Activated CD8-positive, alpha-beta memory T cell treated with anti-CD3 and anti-CD28 coated beads for 48 hours (primary cell): ENCODE measurements at places on chromosomes 11 and 22.

DNA sequence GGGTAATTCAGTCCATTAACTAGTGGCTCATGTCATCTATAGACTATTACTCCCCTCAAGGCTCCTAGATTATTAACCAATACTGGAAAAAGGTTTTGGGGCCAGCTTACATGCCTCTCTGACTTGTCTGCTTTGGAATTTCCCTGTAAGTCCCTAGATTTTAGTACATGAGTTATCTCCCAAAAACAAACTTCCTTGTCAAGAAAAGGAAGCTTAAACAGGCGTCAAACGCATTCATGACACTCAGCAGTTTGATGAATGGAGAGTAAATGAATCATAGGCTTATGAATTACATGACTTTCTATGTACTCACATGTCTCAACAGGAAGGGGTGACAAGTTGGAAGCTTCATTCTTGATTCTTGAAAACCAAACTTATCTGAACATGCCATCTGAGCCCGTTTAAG is 70.8 kb downstream of the BLID start:
- DNase-seq = no peak

DNA sequence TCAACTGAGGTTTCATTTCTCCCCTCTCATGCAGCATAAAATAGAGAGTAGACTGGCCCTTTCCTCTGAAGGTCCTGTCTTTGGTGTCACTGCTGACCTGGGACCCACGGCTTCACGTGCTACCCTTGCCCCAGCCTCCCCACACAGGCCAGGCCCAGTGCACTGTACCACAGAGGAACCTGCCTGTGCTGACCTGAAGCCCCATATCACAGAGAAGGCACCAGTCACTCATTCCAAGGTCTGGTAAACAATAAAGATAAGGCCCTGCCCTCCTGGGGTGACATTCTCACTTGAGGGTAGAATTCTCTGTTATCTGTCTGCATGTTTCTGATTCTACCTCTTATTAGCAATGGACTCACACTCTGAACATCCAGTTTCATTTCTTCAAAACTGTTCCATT is 51.3 kb downstream of the RPL27A start:
- DNase-seq = no peak

DNA sequence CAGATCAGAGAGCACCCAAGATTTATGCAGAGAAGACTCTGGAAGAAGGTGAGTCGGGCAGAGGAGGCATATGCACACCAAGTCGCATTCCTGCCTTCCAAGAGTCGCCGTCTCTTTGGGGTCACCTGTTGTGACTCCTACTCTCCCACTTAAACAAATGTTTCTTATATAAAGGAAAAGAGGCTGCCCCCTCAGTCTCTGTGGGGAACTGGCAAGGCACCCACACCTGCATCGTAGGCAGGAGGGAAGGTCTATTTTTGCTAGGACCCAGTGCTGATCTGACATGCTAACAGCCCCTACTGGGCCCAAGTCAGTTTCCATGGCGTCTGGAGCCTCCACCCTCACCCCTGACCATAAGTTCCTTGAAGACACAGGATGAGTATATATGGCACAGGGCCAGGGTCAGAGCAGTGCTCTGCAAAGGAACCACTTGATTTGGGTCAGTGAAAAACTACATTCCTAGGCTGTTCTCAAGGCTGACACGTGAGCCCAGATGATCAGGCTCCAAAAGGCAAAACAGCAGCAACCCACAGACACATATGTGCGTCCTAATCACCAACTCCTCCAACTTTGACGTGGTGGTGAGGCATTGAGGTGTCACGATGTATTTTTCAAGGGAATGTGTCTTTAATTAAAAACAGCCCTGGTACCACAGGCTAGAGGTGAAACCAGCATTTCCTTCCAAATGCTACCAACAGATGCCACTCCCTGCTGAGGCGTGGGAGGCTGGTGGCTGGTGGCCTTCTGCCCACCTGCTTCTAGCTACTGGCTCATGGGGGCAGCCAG is 55.6 kb upstream of the CSNK2A3 start:
- DNase-seq = no peak

DNA sequence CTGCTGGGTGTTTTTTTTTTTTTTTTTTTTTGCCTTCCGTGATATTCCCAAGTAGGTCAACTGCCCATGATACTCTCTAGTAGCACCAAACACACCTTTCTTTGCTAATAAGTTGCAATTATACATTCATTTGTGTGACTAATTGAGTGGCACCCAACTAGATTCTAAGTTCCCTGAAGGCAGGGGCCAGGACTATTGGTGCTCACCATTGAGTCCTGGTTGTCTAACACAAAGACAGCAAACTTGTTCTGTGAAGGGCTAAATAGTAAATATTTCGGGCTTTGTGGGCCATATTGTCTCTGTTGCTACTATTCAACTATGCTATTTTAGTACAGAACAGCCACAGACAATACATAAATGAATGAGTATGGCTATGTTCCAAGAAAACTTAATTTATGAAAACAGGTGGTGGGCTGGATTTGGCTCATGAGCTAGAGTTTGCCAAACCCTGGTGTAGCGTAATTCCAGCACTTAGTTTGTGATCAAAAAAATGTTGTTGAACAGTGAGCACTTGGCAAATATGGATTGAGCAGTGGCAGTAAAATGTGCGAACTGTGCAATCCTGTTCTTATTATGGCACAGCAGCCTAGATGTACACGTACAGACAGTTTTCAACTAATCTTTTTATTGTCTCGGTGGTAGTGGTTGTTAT is 11.3 kb downstream of the ENDOD1 start:
- no peak for DNase-seq

DNA sequence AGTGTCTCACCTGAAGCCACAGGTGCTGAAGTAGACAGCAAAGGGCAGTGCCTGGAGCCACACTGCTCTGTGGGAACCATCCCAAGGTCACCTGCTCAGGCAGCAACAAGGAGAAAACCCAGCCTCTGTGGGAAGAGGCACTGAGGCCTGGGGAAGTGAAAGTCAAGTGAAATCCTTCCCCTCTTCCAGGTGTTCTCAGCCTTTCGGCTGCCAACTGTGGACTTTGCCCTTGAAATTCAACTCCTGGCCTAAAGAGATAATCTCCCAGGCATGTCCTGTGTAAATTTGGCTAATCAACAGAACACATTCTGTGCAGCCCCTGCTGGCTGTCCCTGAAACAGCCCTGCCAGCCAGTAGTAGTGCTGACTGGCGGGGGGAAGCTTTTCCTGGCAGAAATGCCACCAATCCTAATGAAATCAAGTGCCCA is 112.1 kb downstream of the RPL27A start:
- DNase-seq = no peak

DNA sequence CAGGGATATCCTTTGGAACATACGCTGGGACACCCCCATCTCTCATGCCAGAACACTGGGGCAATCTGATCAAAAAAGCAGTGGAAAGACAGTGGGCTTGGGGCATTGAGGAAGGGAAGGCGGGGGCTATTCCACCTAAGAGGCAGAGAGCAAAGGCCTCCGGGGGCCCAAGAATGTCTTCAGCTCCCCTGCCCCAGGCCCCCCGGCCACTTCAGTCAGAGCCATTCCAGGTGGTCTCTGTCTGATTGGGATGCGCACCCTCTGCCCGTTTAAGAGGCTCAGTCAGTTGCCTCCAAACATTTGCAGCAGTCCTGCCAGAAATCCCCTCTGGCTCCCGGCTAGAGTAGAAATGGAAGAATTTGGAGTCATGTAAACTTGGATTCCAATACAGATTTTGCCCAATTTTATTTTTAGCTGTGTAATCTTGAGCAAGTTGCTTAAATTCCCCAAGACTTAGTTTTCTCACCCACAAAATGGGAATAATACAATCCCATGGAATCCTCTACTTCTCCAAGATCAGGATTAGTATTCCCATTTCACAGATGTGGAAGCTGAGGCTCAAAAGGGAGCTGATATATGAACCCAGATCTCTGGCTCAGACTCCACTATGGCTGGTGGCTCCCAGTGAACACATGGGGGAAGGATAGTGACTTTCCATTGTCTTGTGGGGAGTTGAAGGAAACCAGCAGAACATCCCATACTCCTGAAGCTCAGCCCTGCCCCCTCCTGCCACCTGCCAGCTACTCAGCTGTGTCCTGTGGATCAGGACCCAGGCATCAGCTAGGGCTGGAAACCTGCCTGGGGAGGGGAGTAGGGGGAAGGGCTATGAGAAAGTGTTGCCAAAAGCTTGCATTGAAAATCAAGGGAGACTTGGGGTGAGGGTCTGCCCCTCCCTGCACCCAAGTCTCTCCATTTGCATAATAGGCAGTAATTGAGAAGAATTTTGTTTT is 6.1 kb upstream of the WNT11 start:
- no peak for DNase-seq

GRCh38 chr11:130592056-130592455 is 143.6 kb downstream of the ADAMTS15 start:
- no peak for DNase-seq

- DNase-seq = no peak
These were observed 4.5 kb downstream of the ZMAT5 start for GRCh38 chr22:29762263-29762662.

GRCh38 chr11:27150098-27150497 is 109.5 kb downstream of the BBOX1 start:
- no peak for DNase-seq

DNA sequence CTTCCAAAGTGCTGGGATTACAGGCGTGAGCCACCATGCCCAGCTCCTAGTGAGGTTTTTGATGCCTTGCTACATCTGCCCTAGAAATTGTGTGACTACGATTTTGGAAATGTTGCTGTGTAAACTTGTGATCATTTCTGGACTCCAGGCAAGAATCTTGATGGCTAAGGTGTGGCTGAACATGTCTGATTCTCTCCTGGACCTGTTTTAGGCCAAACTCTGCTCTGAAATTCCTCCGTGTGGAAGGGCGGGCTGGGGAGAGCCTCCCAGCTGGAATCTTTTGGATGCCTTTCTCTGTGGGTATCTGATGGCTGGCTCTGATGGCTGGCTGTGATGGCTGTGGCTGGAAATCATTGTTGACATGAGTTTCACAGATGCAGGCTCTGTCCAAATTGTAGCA is 8.2 kb downstream of the PNPLA3 start:
- DNase-seq = no peak

DNA sequence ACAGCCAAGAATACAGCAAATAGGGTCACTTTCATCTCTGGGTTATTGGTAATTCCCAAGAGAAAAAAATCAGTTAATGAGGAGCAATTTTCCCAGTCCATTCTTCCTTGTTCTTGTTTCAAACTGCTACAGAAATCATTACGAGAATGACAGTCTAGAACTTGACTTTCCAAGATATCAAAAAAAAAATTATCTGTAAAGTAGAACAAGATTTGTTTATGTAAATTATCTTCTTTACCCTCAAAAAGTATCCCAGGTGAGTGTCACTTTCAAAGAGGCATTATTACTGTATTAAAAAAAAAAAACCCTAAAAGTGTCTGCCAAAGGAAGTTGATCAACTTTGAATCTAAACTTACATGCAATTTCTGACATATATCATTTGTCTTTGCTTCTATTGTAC is at the start of gene OR5W2:
OR5W2 (minus strand) TSS at position 101 of the 400 bp plus-strand sequence; CDS start at position 101, 0 bp downstream.
- no peak for DNase-seq

DNA sequence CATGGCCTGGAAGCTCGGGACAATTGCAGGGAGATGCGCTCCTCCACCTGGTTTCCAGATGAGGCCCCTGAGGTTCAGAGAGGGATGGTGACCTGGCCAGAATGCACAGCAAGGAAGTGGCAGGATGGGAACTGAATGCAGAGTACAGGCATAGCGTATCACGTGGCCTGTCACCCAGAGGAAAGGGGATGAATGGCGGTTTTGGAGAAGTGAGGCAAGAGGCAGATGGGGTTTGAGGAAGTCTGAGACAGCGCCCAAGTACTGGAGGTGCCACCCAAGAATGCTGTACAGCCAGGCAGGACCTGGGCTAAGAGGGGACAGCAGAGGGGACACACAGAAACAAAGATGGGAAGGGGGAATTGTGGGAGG is 4.9 kb downstream of the RAB3IL1 start:
- no peak for DNase-seq

DNA sequence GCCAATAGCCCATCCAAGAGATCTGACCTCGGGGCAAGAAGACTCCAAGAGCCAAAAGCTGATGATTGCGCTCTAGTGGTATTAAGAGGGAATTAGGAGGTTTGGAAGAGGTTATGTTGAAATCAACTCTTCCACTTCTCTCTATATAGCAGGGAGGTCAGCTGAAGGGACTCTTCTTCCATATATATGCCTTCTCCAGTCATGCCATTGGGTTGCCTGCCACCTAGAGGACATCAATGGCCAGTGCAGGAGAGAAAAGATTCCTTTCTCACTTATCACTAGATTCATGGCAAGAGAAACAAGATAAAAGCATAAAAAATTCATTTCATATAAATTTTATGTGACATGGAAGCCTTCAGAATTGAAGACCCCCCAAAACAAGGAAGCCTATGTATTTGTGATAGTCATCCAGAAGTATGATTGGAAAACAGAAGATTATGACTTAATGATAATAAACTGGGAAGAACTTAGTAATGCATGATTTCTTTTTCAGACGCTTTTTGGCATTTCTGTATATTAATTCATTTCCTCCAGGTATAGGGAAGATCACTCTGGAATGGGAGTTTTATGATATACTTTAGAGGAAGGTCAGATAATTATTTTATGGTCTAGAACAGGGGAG is 435.1 kb upstream of the DDI1 start:
- no peak for DNase-seq

DNA sequence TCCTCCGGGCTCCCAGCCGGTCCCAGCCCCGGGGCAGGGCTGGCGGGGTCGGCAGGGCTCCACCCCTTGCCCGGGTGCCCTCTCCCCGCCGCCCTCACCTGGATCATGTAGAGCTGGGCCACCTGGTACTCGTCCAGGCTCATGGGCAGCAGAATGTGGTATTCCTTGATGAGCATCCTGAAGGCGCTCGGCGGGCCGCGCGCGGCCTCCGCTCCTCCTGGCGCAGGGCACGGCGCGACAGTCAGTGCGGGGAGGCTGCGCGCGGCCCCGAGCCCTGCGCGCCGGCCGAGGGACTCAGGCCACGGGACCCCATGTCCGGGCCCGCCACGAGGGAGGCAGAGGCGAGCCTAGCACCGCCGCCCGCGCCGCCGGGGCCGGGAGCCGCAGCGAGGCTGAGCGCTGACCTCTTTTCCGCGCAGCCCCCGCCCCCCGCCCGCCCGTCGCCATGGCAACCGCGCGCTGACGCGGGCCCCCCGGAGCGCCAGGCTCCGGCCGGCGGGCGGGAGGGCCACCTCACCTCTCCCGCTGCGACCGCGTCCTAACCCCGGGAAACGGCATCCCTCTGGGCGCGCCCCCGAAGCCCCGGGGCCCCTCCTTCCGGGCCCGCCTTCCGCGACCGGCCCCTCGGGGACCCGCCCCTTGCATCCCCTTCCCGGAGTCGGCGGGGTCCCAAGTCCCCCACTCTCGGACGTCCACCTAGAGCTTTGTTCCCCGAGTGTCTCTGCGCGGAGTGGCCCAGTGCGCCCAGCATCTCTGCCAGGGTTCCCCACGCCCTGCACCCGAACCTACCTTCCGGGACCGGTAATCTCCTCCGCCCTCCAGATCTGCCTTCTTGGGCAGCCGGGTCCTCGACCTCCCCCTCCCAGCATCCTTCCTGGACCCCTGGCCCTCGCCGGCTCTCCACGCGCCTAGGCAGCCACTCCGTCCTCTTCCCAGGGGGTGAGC is 886 bp downstream of the PITPNM1 start:
- no peak for DNase-seq

DNA sequence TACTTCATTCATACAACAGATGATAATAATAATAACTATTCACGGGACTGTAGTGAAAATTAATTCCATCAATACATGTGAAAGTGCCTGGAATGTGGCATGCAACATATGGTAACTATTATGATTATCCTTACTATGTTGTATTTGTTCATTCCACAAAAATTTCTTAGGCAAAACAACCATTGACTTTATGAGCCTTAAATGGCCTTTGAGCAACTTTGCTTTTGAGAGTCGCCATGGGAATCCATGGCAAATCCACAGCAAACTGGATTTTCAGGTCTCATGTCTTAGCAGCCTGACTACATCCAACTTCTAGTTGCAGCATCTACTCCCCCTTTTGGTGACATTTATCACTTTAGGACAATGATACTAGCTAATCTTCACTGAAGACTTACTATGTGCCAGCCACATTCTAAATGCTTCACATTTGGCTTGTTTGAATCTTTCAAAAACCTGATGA is 56.8 kb downstream of the SLC1A2 start:
- no peak for DNase-seq
